Stimulated activated CD4-positive, alpha-beta T cell treated with anti-CD3 and anti-CD28 coated beads, Interleukin-1b, Interleukin-23, amount 100 ng/mL, for 24 hours (primary cell): ENCODE measurements at places on chromosomes 4 and X.

DNA sequence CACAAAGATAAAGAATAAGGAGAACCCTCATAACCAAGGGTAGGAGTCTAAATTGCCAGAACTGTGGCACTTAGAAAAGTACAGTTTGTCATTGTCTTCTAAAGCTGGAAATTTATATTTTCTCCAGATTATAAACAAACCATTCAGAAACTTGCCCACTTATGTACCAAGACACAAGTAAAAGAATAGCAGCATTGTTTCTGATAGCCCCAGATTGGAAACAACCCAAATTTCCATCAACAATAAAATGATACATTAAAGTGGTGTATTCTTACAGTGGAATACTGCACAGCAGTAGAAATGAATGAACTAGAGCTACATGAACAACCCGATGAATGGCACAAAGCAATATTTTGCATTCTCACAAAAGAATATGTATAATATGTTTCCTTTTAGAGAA, 63.1 kb upstream of the PDHA1 start:
- no peak for DNase-seq

DNA sequence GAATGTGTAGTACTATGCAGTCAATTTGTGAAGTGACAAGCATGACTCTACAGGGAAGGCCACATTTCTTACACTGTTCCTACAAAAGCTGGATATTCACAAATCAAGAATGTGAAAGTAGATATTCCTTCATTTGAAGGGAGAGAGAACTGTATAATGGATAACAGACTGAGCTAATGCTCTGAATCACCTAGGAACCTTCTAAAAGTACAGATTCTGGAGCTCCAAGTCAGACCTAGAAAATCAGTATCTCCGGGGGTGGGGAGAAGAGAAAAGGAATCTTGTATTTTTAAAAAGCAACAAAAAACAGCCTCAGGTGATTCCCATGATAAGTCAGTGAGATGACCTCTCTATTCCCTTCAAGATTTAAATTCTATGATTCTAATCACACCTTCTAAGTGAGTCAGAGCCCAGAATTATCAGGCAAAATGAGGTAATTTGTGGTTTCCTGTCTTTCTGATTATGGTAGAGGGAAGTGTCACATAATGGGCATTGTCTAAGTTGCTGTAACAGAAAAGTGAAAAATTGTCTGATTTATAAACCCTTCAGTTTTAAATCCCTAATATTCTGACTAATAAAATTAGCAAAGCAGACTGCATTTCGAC, 80.9 kb downstream of the IL21 start:
- DNase-seq, result no peak

DNA sequence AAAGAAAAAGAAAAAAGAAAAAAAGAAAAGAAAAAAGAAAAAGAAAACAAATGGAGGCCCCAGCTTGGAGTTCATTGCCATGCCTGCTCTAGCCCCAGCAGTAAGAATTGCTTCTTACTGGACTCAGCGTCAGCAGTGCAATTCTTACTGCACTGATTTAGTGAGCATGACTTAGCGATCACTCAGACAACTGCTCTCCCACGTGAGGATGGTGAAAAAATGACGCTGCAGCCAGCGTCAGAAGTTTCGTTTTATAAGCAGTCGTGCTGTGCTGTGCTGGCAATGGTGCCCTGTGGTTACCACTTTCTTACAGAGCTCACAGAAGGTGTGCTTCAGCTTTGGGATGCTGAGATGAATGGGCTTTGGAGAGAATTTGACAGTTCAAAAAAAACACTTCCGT, 68.3 kb upstream of the DDX3X start:
- peak; percentile 37 for DNase-seq

GRCh38 chr4:164087733-164088132, 593.2 kb downstream of the TMA16 start:
- DNase-seq, result no peak

DNA sequence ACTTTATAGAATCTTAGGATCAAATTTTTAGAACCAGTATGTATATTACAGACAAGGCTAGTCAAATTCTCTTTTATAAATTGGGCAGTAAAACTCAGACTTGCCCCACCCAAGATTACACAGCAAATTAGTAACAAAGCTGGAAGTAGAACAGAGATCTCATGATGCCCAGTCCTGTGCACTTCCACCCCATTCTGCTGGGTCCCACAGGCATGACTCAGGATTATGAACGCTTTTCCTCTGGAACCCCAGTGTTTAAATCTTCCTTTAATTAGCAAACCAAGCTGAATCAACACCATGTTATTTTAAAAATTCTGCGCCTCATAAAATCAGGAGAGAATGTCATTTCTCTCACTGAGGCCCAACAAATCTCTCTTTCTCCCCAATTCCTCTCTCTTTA, 1.5 kb upstream of the IL13RA2 start:
- no peak for DNase-seq

- no peak for DNase-seq
Observed at GRCh38 chr4:77158487-77158861, 1.5 kb downstream of the CCNG2 start.

DNA sequence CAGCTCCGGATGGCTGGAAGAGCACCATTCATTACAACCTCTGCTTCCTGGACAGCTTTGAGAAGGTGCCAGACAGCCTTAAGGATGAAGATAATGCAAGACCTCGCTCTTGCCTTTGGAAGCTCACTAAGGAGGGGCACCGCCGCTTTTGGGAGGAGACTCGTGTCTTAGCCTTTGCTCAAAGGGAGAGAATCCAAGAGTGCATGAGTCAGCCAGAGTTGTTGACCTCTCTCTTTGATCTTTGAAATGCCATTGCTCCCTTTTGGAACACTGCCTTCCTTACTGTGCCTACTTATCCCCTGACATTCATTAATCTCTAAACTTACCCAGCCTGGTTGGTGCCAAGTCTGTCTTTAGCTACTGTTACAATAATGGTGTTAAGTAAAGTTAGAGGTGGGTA, 1.2 kb downstream of the FOXR2 start:
- no peak for DNase-seq

GRCh38 chr4:94302191-94302590, 40.4 kb downstream of the HPGDS start:
- DNase-seq, result no peak

- no peak for DNase-seq
Observed at GRCh38 chr4:18930487-18930886, 908.9 kb upstream of the LCORL start.

DNA sequence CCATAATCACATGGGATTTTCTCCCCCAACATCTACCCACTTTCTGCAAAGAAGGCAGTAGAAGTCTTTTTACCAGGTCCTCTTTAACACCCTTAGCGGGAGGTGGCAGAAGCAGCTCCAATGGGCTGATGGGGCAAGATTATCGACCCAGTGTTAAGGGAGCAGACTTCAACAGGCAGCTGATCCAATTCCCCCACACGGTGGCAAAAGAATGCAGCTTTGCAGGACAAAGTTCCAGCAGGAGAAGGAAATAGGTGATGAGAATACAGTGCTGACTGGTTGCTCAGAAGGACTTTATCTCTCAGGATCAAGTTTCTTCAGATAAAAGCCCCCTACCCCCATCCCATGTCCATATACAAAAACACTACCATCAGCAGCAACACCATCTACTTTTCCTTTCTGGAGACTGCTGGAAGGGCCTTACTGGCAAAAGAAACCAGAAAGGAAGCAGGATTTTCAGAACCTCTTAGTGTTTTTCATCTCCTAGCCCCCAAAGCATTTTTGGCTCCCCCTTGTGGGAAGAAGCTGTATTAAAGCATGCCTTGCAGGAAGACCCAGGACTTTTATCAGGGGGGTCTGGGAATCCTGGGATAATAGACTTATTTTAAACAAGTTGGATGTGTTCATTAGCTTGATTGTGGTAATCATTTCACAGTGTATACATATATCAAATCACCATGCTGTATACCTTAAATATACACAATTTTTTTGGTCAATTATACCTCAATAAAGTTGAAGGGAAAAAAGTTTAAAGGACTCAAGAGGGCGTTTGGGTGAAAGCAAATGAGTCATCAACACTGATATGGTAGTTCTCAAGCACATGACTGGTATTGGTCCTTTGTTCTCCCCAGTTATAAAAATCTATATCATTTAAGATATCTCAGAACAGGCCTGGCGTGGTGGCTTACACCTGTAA, 146.4 kb downstream of the GPC3 start:
- DNase-seq, result peak; percentile 14

DNA sequence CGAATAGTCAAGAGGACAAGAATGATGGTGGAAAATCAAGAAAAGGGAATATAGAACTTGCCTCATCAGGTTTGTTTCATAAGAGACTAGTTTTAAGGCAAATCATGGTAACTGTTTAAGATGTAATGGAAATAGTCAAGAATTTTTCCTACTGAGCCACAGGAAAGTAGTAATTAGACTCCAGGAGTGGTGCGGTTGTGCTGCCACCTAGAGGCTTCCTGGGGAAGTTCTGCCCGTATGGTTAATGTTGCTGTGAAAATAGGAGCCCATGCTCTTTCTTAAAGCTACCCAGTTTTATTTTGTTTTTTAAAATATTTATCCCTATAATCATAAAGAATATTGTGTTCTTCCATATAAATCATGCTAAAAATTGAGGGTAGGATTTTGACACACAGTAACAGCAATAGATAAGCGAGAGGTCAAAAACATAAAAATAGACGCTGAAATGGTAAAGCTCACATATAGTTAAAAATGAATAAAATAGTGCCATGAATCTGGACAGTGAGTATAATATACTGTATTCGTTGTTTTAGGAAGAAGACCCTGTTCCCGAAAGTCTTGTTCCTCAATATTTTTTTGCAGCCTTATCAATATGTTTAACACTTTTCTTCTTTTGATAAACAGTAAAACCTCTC, 87.0 kb downstream of the PHOX2B start:
- peak; percentile 24 for DNase-seq

- DNase-seq, result no peak
Observed at GRCh38 chr4:875818-876423, 50.0 kb upstream of the CPLX1 start.

DNA sequence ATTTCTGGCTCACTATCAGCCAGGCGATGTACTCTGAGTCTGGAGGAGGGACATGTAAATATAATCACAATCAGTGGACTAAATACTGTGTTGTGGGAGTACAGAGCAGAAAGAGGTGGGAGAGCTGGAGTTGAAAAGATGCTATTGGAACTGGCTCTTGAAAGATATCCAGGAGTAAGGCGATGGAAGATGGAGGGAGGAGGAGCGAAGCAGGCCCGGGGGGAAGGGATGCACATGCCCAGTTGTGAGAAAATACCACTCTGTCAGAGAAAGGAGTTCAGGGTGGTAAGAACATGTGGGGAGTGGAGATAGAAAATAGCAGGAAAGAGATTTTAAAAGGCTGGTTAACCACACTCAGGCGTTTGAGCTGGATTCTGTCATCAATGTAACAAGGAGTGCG, 216.9 kb upstream of the ETNPPL start:
- no peak for DNase-seq

- DNase-seq, result no peak
Observed at GRCh38 chrX:8042304-8042703, 115.1 kb upstream of the PNPLA4 start.

GRCh38 chr4:60088807-60089486, 1111.2 kb upstream of the ADGRL3 start:
- no peak for DNase-seq

- DNase-seq, result no peak
Observed at GRCh38 chrX:102067966-102068723, 57.3 kb upstream of the TCEAL2 start.

- DNase-seq, result no peak
Observed at GRCh38 chr4:11494232-11494631, 65.5 kb upstream of the HS3ST1 start.

DNA sequence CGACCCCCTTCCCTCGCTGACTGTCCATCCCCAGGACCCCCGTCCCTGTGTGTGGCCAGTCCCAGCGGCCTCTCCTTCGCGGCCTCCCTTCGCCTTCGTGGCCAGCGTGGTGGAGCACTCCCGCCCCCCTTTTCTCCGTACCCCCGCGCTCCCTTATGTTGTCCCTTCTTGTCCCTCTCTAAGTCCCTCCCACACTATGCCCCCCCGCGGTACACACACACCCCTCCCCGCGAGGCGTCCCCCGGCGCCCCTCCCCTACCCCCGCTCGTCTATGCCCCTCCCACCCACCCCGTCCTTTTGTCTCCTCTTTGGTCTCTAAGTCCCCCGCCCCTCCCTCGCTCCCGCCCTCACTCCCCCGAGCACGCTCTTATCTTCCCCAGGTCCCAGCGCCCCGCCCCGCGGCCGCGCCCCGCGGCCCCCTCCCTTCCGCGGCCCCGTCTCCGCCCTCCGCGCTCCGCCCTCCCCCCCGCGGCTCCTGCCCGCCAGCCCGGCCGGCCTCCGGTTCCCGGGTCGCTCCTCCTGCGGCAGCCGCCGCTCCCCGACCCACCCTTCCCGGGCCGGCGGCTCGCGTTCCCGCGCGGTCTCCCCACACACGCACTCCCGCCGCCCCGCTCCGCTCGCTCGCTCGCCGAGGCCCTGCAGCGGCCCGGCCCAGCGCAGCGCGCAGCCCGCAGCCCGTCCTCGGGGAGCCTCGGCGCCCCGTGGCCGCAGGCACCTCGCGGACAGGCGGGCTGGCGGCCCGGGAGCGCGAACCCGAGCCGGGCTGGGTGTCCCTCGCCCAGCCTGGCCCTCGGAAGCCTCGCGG, 26.3 kb downstream of the UTP14A start:
- peak; percentile 33 for DNase-seq

DNA sequence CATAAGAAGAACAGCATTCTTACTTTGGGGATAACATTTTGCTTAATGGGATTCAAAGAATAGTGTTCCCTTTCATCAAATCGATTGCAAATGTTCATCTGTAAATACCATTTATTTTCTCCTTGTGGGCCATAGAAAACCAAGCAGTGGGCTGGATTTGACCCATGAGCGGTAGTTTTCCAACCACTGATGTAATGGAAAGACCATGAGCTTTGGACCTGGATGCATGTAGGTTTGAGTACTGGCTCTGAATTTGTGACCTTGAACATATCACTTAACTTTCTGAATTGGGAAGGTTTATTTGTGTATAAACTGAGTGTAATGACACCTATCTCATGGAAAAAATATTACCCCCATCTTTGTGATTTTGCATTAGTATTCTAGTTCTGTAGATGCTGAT, 54.3 kb downstream of the REPS2 start:
- no peak for DNase-seq

DNA sequence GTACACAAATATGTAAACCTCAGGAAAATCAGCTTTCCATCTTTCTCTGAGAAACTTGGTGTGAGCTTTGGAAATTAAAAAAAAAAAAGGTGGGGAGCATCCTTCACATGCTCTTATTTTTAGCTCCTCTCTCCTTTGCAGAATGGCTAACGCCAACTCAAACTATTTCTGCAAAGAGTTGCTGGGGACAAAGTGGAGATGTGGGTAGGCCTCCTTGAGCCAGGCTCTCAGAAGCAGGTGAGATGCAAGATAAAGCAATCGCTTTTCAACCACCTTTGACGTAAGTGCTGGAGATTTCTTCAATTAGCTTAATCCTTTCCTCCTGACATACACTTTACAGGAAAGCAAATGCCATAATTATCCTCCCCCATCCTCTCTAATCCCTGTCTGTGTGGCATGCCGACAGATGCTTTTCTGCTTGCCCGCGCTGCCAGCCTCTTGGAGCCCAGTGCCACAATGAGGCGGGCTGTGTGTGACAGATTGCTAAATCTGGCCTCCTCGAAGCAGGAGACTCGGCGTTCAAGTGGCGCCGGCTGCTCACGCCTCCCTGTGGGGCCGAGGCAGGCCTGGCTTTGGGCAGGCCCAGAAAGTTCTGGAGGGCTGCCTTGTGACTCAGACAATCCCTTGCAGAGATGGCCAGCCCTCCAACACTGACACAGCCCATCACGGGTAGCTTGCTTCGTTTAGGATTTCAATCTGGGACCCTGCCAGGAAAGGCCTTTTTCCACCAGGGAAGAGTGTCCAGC, 64.9 kb upstream of the SOD3 start:
- no peak for DNase-seq
